ENCODE measurements at places on chromosomes 2 and 18.

DNA sequence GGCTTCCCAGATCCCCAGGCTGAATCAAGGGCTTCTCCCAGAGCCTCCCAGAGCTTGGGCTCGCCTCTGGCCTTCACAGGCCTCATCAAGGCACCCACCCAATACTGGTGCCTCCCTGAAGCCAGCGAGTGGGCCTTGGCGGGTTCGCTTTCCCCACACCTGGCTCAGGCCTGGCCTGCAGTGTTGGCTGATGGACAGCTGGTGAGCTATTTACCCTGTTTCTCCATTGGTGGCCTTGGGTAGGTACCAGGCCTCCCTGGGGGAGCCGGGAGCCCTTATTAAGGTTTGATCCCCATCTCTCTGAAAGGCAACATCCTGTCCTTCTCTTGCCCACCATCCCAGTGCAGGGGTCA lies 18.2 kb upstream of the DUSP2 start:
- DNase-seq: no peak

DNA sequence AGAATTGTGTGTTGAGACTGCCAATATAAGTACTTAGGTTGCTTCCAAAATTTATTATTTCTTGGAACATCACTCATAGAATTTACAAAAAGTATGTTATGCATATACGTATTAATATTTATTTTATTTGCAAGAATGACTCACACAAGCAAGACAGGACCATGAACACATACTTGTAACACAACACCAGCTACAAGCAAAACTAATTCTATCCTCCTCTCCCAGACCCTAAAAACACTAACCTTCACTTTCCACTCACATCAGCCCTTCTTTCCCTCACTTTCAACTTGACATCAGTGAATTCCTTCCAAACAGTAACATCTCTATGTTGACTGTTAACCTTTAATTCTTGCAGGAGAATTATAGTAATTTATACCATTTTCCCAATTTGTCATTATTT lies 24.3 kb downstream of the OSBPL1A start:
- DNase-seq: no peak

- DNase-seq: no peak
Observed at GRCh38 chr2:136306836-136307235, 188.9 kb upstream of the CXCR4 start.

DNA sequence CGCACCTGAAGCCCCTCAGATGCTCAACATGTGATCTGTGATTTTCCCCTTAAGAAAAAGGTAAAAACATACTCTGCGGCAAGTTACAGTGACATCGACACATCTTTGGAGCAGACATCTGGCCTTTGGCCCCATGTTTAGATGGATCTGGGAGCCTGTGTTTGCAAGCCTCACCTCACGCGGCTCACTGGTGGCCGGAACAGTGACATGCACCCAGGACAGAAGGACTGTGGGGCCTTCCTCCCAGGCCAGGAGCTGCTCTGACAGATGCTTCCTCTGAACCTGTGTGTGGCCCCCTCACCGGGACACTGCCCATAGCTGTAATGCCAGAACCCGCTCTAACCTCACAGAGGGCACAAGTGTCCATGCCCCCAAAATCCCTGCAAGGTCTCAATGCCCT lies 13.1 kb downstream of the PASK start:
- no peak for DNase-seq

- no peak for DNase-seq
Observed at GRCh38 chr2:46563186-46563585, 83.8 kb downstream of the TMEM247 start.

DNA sequence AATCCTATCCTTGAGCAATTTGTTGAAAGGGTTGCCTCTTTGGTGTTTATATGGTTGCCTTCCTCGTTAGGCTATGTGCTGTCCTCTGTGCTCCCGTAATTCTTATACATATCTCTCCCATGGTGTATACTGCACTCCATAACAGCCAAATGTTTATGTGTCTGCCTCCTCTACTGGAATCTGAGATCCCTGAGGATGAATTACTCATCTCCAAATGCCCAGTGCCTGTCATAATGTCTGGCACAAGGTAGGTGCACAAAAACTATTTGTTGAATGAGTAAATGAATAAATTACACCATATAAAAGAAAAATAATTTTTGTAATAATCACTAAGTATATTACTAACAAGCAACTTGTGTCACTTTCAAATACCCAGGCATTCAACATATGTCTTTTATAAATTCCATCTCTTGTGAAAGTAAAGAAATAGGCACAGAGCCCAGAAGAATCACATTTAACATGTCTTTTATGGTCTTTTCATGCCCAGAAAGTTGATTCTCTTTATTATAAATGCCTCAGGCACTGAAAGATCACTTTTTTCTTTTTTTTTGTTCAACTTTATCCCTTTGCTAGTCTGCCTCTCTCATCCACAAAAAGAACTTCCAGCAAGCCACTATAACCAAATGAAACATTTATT lies 164.9 kb downstream of the CCDC148 start:
- no peak for DNase-seq

DNA sequence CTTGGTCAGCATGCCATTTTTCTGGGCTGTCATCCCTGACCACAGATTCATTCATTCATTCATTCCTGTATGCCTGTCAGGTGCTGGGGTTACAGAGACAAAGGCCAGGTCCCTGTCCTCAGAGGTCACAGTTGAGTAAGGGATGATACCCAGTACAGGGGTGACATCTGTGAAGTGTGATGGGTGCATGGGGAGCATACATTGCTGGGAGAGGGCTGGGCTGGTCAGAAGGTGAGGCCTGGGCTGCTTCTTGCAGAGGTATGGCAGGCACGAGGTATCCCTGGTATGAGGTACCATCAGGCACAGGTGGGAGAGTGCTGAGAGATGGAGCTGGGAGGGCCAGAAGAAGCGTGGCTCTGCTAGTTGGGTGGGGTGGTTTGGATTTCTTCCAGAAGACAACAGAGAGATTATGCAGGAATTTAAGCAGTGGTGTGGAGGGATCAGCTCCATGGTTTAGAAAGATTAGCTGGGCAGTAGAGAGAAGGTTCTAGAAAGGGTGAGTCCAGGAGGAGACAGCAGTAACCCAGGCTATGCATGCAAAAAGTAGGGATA lies 181.9 kb upstream of the HAAO start:
- DNase-seq: no peak

- DNase-seq: no peak
Observed at GRCh38 chr2:28477645-28478044, 18.2 kb upstream of the PLB1 start.

- DNase-seq: no peak
Observed at GRCh38 chr2:5590886-5591285, 101.3 kb upstream of the SOX11 start.

GRCh38 chr18:61694236-61694635 lies 198.6 kb downstream of the RNF152 start:
- no peak for DNase-seq

GRCh38 chr2:88220718-88221117 lies 50.6 kb downstream of the THNSL2 start:
- DNase-seq: peak; percentile 9

DNA sequence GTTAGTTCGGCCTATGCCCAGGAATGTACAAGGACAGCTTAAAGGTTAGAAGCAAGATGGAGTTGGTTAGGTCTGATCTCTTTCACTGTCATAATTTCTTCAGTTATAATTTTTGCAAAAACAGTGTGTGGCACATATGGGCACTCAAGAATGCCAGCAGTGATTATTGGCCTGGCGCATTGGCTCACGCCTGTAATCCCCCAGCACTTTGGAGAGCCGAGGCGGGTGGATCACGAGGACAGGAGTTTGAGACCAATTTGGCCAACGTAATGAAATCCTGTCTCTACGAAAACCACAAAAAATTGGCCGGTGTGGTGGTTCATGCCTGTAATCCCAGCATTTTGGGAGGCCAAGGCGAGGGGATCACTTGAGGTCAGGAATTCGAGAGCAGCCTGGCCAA lies 75.7 kb upstream of the MSH2 start:
- DNase-seq: no peak

DNA sequence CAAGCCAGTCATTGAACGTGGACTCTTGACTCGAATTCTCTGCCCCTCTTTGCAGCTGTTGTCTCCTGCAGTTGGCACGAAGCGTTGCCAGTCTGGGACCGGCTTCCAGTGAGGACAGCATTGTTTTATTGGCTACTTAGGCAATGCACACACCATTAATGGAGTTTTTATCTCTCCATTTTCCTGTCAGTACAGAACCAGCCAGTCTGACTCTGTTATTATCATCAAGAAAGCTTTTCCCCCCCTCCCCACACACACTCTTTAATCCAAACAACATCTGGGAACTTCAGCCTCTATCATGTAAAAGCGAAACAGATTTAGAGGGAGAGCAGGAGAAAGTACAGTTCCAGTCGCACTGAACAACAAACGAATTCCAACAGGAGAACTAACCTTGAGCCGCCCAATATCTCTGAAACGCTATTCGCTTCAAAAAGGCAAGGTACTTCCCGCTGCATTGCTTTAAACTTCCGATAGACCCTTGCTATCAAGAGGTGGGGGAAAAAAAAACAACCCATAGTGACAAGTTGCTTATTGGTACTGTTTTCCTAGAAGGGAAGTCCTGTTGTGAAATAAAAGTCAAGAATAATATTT lies 38.2 kb downstream of the ACVR1 start:
- DNase-seq: no peak

DNA sequence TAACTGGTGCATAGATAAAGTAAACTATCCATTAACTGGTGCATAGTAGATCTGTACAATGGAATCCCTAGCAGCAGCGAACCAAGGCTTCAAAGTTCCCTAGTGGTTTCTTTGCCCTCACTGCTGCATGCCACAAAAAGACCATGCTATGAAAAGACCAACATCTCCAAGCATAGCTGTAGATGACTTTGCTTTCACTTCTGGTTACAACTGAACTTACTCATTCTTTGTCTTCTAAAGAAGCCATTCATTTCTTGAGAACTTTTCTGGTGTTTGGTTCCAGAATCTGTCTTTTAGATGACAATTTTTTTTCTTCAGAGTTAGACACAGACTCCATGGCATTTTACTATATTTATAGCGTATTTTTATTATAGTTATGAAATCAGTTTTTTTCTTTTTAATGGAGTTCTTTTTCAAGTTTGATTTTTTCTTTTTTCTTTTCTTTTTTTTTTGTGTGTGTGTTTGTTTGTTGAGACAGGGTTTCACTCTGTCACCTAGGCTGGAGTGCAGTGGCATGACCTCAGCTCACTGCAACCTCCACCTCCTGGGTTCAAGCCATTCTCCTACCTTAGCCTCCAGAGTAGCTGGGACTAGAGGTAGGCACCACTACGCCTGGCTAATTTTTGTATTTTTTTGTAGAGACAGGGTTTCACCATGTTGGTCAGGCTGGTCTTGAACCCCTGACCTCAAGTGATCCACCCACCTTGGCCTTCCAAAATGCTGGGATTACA lies 63.6 kb downstream of the SLC35F5 start:
- no peak for DNase-seq

DNA sequence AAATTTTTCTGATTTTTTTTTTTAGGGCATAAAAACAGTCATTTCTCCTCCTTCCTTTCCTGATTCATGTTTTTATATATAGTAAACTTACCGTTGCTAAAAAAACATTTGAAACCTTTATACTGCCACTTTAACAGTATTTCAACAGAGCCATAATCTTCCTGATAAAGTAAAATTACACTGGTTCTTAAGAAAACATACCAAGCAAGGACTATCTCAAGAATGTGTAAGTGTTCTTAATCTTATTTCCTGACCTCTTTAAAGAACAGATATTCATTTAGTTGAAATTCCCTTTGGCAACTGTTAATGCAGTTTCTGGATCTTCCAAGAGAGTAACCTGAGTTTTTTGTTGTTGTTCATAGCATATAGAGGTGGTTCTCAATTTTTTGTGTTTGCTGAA lies 26.6 kb upstream of the COLEC12 start:
- no peak for DNase-seq

GRCh38 chr2:216548901-216549331 lies 50.3 kb downstream of the RPL37A start:
- no peak for DNase-seq

DNA sequence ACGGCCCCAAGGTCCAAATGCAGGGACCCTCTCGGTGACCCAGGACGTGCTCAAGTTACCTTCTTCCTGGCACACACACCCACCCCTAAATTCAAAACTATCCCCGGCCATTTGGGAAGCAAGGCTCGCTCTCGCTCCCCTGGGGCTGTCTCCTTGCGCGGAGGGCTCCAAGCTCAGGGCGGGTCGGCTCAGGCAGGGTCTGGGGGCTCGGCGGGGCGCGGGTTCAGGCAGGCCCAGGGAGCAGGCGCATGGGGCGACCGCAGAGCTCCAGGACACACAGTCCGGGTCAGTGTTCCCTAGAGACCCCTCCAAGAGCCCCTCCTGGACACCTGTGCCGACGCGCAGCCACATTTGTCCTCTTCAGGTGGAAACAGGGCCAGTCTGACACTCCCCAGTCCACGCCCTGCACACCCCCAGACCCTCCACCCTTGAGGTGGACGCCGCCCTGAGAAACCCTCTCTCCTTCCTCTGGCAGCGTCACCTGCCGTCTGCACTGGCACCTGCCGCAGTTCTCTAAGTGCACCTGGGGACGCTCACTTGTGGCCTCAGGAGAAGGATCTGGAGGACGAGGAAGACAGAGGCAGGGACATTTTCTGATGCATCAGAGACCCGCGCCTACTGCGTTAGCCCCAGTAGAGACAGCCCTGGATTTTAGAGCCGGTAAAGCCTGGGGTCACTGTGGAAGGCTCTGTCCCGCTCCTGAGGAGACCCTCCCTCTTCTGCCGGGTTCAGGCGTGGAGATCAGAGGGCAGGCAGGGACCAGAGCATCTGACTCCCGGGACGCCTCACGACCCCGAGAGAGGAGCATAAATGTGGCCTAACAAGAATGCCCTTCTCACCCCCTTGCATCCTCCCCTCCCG lies 138.8 kb downstream of the TWIST2 start:
- DNase-seq: no peak

GRCh38 chr2:187547353-187547979 lies 6.8 kb downstream of the TFPI start:
- no peak for DNase-seq

- no peak for DNase-seq
Observed at GRCh38 chr18:59624369-59624765, 72.9 kb downstream of the CCBE1 start.

- no peak for DNase-seq
Observed at GRCh38 chr2:164937864-164938401, 17.4 kb downstream of the SLC38A11 start.

- DNase-seq: no peak
Observed at GRCh38 chr2:169001116-169001815, 29.9 kb downstream of the ABCB11 start.

GRCh38 chr2:185393091-185393490 lies 345.5 kb upstream of the FSIP2 start:
- DNase-seq: no peak

DNA sequence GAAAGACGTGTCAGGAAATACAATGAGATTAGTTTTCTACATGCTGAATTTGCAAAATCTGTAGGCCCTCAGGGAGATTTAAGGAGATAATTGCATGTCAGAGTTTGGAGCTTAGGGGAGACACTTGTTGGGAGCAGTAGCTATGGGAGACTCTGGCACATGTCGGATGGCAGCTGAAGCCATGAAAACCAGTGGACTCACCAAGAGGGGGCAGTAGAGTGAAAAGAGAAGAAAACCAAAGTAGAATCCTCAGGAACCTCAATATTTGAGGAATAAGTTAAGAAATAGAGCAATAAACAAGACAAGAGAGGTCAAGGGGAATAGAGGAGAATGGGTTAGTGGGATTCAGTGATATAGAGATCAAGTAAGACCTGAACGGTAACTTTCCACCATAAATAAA lies 24.8 kb downstream of the RUFY4 start:
- DNase-seq: no peak

- DNase-seq: no peak
Observed at GRCh38 chr2:44686561-44686960, 254.9 kb upstream of the SIX3 start.

GRCh38 chr2:30673127-30673526 lies 134.1 kb downstream of the CAPN13 start:
- no peak for DNase-seq

GRCh38 chr2:100793982-100794381 lies 26.0 kb upstream of the NPAS2 start:
- no peak for DNase-seq

- no peak for DNase-seq
Observed at GRCh38 chr2:150806336-150806735, 318.9 kb upstream of the RND3 start.

Measured in right renal pelvis (tissue), 4 donors.